Effector CD4-positive, alpha-beta T cell (primary cell): ENCODE measurements at places on chromosomes 5 and 9.

DNA sequence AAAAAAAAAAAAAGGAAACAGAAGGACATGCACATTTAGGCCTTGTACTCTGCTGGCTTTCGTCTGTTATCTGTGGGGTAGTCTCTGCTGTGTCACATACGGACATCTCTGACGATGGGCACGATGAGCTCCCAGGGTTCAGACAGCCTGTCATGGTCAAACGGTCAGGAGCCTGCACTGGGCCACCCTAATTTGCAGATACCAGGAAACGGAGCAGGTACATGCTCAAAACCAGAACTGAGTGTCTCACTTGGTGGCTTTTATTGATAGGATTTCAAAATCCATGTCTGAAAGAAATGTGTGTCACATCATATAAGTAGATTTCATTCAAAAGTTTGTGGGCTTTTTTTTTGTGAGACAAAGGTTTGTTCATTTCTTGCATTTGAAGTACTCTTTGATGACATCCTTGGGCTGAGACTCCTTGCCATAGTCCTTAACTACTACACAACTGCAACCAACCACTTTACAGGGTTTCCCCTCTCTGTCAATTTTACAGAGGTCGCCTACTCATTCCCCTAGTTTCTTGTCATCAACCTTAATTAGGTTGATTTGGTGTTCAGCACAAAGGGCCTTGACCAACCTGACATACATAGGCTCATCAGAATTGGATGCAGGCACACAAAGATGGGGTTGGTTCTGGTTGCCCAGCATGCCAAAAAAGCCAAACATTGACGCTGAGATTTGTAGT is 9.0 kb downstream of the CKMT2 start:
- no peak for DNase-seq

- DNase-seq, result no peak
Measured at GRCh38 chr5:176416965-176417364, 626 bp upstream of the CLTB start.

- DNase-seq, result no peak
Measured at GRCh38 chr5:161266954-161267353, 279.6 kb downstream of the GABRB2 start.

DNA sequence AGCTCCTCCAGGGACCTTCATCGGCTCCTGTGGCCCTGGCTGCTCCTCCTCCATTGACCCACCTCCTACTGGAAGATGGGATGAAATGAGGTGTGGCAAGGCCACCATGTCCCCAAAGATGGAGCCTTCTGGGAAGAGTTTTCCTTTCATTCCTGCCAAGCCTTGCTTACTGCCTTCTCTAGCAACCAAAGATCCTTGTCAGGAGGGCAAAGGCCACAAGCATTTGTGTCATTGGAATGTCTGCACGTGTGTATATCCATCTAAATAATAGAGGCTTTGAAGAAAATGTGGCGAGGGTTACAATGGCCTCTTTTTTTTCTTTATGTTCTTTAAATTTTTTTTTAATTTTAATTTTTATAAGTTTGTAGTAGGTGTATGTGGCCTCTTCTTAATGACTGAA is 313.6 kb downstream of the ARHGEF28 start:
- DNase-seq, result no peak

GRCh38 chr9:82968816-82969215 is 94.1 kb downstream of the RASEF start:
- DNase-seq, result no peak

- no peak for DNase-seq
Measured at GRCh38 chr5:130836729-130837649, 328.1 kb downstream of the HINT1 start.

- DNase-seq, result no peak
Measured at GRCh38 chr9:131891598-131891997, 151.7 kb upstream of the RAPGEF1 start.

GRCh38 chr5:61346511-61346910 is 14.5 kb downstream of the ZSWIM6 start:
- no peak for DNase-seq
